ENCODE measurements at places on chromosomes 7 and 10.

GRCh38 chr7:51518646-51519045 is 202.0 kb upstream of the COBL start:
- no peak for DNase-seq

DNA sequence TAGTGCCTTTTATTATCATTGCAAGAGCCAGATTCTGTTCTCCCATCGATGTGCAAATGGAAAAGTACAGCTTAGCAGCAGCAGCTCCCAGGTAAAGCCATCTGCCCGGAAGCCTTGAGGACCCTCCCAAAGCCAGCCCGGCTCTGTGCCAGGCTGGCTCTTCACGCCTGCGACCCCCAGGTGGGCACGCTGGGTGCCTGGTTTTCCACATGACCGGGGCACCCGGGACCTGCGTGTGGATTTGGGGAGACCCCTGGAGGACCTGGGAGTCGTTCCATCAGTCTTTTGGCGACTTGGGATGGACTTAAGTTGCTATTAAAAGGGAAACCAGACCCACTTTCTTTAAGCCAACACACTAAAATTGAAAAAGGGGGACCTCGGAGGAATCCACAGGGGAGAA is 196.5 kb downstream of the ZNF438 start:
- DNase-seq, result no peak

DNA sequence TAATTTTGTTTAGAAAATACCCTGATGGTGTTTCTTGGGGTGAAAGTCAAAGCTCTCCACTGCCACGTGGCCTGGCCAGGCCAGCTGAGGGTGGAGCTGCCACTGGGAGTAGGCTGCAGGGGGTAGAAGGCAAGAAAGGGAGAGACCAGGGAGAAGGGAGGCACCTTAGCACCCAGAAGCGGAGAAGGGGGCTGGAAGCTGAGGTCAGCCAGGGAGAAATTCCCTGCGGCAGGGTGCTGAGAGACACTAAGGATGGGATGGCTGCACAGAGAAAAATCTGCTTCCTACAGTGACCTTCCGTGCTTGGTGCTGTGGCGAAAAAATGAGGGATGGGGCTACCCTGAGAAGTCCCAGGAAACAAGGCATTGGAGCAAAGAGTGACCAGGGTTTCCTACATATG is 143.7 kb downstream of the SLIT1 start:
- no peak for DNase-seq

- no peak for DNase-seq
Observed at GRCh38 chr10:86967481-86967941, 771 bp upstream of the ADIRF start.

GRCh38 chr10:25704622-25705021 is 229.4 kb upstream of the MYO3A start:
- no peak for DNase-seq

- DNase-seq, result no peak
Observed at GRCh38 chr10:28717656-28718201, 40.4 kb downstream of the BAMBI start.

- no peak for DNase-seq
Observed at GRCh38 chr10:57983281-57983791, 284.4 kb downstream of the IPMK start.

- no peak for DNase-seq
Observed at GRCh38 chr7:121807078-121807477, 65.9 kb upstream of the PTPRZ1 start.

GRCh38 chr7:23334482-23335056 is 35.4 kb downstream of the MALSU1 start:
- no peak for DNase-seq

DNA sequence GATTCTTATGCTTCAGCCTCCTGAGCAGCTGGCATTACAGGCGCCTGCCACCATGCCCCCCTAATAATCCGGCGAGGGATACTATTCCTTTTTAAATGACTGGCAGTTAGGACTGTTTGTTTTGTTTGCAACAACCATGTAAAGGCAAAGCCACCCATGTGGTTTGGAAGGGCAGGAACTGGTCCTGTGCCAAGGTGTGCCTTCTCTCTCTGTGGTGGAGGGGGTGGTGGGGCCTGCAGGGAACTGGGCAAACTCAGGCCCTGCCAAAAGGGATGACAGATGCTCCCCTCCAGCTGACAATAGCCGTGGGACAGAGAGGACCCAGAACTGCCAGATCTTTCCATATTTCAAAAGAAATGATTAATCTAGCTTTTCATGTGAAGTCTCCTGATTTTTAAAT is 23.5 kb upstream of the WAPL start:
- DNase-seq, result no peak

DNA sequence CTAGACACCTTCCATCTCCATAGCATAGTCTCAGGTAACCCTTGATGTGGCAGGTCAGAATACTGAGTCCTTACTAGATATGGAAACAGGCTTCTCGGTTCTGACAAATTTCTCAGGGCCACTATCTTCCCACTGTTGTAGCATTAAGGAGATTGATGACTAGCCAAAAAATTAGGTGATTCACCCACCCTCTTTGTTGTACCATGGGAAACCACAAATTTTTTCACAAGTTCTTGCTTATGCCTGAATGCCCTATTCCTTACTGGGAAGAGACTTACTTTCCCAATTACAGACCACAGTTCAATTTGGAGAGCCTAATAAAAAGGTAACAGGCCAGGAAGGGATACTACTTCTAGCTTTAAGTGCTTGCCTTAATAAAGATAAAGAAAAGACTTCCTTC is 948.8 kb downstream of the GRM8 start:
- no peak for DNase-seq

DNA sequence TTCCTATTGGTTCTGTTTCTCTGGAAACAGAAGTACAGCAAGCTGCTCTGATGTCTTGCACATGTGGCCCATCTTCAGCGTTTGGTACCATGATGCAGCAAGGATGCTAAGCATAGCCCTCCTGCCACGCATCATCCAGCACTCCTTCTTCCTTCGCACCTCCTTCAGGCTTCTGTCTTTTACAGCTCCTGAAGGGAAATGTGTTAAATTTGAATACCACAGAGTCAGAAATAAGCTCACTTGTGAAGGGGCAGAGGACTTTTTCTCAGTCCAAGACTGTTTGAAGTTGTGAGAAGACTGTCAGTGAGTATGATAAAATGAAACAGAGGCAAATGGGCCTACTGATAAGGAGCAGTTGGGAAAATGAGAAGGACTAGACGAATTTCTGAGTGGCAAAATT is 20.7 kb downstream of the TSPAN13 start:
- DNase-seq, result no peak

DNA sequence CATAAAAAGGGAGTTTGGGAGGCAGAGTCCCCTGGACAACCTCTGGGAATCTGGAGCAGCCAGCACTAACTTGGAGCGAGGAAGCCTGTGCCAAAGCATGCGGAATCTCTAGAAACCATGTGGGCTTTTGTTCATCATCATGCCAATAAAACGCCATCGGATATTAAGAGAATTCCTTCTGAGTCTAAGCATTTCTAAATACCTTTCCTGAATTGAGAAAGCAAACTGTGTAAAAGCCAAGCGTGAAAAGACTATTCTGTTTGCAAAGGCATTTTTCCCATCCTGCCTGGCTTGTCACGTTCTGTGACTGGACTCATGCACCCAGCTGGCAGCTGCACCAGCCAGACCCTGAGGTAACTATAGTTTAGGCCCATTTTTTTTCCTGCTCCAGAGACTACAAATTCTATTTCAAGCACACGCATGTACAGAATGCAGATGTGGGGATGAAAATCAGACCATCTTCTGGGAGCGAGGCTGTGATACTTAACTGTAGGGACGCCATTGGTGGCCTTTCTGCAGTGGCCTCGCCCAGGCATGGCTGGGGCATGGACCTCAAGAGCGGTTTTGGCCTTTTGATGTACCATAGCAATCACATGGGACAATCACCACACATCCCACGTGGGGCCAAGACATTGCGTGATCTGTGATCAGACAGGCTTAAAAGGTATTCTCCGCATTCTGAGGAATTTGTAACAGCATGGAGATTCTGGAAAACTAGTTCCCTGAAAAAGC is 218.9 kb downstream of the KIAA1217 start:
- DNase-seq, result no peak

DNA sequence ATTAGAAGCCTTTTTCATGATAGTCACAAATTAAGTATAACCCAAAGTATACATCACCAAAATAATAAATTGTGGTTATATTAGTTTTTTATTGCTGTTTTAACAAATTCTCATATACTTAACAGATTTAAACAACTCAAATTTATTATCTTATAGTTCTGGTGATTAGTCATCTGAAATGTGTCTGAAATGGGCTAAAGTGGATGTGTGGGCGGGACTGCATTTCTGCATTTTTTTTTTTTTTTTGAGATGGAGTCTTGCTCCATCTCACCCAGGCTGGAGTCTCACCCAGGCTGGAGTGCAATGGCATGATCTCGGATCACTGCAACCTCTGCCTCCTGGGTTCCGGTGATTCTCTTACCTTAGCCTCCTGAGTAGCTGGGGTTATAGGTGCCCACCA is 891.5 kb upstream of the CELF2 start:
- no peak for DNase-seq

GRCh38 chr7:37448011-37448635 is 541 bp downstream of the ELMO1 start:
- peak; percentile 46 for DNase-seq

DNA sequence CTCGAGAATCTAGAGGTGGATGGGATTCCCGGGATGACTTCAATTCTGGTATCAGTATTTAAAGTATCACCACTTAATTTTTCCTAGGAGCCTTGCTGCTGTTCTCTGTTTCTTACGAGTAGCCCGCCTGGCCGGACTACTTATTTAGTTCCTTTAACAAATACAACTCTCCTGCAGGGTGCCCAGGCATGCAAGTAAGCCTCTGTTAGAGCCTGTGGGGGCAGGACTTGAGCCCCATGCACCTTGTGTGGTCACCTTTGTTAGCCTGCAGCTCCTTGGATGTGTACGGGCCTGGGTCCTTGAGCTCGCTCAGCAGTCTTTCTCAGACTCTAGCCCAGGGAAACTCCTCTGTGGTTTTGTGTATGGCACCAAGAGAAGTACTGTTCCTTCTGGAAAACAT is 16.1 kb downstream of the EIF4H start:
- no peak for DNase-seq

- no peak for DNase-seq
Observed at GRCh38 chr7:69130396-69130795, 467.9 kb upstream of the AUTS2 start.

DNA sequence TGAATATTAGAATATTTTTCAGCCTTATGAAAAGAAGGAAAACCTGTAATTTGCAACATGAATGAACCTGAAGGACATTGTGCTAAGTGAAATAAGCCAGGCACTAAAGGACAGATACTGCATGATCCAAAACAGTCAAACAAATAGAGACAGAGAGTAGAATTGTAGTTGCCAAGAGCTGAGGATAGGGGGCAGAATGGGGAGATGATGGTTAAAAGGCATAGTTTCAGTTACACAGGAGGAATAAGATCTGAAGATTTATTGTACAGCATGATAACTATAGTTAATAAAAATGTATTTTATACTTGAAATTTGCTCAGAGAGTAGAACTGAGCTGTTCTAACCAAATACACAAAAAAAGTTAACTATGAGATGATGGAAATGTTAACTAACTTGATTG is 149.0 kb upstream of the TMEM106B start:
- no peak for DNase-seq

GRCh38 chr10:134247-135131 is 766 bp upstream of the ZMYND11 start:
- DNase-seq, result peak; percentile 38

DNA sequence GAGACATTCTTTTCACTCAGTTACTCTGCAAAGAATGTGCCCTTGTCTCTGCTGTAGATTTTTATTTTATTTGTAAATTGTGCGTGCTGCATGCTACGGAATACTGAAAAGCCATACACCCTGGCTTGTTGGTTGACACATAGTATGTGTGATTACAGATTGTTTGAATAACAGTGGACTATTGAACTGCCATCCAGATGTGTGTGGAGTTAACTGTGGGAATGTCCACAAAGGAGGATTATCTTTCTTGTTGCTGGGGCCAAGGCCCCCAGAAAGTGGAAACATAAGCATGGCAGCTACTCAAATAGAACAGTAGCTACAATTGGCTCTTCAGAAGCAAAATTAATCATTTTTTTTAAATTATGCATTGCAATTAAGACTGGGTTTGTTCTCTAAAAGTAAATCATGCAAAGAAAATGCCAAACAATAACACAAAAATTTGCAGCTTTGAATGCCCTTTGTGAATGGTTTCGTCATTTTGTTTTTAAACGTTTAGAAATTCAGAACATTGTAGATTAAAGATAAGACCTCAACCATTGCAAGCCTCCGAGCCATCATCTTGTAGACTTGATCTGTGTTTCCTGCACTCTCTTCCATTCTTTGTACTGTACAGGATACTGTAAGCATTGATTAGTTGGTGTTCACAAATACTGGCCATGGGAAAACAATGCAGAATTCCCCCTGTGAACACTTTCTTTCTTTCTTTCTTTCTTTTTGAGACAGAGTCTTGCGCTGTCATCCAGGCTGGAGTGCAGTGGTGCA is 210.3 kb upstream of the TCF7L2 start:
- DNase-seq, result no peak

Data from stimulated activated CD4-positive, alpha-beta T cell treated with anti-CD3 and anti-CD28 coated beads, Interleukin-12 subunit alpha, Interleukin-12 subunit beta, amount 100 ng/mL, for 4 hours (primary cell).